ENCODE measurements at places on chromosomes 4 and X.

DNA sequence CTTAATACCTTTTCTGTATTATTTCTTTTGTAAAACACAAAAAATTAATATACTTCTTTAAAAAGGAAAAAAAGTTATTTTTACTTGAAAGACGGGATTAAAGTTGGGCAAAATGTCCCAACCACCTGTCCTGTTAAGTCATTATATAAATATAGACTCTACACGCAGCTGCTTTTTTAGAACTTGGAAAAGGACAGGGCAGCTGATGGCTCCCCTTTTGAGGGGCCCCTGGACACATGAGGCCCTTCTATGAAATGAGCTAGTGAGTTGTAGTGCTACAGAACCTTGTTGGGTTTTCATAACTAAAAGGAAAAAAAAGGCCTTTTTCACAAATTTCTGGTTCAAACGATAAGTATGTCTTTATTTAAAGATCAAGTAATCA, 600 bp upstream of the BEX2 start:
- DNase-seq: no peak

DNA sequence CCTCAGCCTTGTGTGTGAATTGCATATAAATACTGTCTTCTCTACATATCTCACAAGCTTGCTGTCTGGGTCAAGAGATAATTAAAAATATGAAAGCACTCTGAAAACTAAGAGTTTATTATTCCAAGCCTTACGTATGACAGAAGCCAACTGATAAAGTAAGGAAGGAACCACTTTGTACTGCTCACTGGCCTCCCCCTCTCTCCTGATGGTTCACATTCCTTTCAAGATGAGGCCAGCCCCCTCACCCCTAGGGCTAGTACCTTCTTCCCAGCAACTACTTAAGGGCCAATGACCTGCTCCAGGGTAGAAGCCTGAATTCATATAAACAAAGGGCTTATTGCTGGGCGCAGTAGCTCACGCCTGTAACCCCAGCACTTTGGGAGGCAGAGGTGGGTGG, 5.4 kb upstream of the SOWAHD start:
- DNase-seq: no peak

DNA sequence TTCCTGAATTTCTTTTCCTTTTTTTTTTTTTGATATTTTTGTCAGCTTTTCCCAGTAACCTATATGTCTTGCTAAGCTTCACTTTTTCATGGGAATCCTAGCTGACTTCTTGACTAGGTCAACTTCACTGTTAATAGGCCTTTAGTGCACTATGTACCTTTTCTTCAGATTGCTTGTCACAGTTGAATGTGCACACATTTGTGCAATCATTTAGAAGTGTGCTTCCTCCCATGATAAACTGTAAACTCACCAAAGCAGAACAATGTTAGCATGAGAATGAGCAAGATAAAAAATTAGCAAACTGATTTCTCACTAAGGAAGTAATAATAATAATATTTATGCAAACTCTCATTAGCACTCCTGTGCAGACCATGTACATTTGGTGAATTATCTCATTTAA, 173.2 kb downstream of the PABPC4L start:
- DNase-seq: no peak

DNA sequence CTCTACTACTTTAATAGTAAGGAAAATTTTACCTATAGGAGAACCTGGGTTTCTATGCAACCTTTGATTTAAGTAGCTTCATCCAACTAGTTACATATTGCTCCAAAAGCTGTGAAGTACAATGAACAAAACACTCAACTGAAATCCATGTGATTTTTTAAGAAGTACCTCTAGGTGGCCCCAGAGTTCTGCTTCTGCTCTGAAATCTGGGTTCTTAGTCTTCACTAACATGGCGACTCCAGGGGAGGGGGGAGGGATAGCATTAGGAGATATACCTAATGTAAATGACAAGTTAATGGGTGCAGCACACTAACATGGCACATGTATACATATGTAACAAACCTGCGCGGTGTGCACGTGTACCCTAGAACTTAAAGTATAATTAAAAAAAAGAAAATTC, 73.4 kb upstream of the MAGEB2 start:
- DNase-seq: peak; percentile 28

DNA sequence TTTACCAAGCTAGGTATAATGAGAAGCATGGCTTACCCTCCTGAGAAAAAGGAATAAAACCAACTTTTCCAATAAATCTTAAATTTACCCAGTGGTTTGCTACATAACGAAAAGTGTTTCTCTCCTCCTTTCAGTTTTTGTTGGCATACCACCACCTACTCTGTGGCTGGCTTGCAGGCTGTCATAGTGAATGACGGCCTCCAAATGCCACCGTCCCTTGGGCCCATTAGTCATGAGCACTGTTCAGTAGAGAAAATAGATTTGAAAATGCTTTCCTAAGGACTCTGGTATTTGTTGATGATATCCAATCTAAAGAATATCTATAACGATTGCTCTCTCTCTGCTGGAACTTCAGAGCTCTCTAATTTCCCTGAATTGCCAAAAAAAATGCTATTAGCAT, 488.3 kb downstream of the MAGEE1 start:
- no peak for DNase-seq

GRCh38 chr4:182645511-182645910, 271.7 kb downstream of the DCTD start:
- DNase-seq: no peak

DNA sequence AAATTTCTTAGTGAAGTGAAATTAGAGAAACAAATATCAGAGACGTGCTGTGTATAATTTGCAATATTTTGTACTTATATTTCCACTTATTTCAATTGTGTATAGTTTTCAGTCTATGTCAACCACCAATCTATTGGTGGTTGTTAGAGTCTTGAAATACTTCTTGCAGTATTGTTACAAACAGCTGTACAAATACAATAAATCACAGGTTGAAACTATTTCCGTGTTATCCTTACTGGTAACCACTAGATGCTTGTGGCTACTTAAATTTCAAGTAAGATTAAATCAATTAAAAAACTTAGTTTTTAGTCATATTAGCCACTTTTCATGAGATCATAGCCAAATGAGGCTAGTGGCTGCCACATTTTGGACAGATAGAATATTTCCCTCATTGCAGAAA, 520.5 kb downstream of the GBA3 start:
- no peak for DNase-seq

DNA sequence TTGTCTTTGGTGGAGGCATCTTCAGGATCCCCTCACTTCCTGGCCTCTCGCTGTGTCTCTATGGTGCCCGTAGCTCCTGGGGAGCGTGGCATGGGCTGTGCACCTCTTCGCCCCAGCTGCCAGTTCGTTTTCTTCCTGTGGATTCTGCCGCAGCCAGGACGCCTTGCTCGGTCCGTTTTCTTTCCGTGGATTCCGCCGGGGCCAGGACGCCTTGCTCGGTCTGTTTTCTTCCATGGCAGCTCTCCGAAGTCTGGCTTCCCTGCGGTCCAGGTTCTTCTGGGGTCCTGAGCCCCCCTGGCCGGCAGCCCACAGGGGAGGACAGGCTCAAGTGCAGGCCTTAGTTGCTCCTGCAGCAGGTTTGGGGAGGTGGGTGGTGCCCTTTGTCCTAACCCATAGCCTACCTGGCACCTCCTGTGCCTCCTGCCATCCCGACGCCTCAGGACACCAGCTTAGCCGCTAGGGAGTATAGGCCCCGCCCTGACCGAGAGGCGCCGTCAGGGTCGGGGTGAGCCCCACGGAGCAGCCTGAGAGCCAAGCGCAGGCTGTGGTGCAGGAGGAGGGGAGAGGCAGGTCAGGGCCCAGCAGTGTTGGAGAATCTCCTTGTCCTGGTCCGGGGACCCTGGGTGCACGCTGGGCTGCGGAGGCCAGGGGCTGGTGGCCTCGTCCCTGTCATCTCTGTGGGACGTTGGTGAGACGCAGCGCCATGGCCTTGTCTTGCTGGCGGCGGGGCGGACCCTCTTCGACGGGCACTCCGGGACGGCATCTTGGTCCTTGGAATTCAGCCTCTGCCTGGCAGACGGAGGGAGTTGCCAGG, 27.1 kb downstream of the UVSSA start:
- no peak for DNase-seq

- DNase-seq: peak; percentile 89
Observed at GRCh38 chr4:53908661-53909078, 155.7 kb downstream of the CHIC2 start.

GRCh38 chr4:244471-244870, 60.8 kb downstream of the ZNF732 start:
- peak; percentile 66 for DNase-seq

DNA sequence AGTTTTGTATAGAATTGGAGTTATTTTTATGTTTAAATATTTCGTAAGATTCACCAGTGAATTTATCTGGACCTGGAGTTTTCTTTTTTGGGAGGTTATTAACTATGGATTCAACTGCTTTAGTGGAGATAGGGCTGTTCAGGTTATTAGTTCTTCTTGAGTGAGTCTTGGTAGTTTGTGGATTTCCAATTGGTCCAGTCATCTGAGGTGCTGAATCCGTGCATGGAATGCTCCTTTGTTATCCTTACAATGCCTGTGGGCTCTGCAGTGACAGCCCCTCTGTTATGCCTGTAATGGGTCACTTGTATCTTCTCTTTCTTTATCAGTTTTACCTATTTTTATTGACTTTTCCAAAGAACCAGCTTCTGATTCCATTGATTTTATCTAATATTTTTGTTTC, 15.4 kb upstream of the NKX1-1 start:
- DNase-seq: no peak

DNA sequence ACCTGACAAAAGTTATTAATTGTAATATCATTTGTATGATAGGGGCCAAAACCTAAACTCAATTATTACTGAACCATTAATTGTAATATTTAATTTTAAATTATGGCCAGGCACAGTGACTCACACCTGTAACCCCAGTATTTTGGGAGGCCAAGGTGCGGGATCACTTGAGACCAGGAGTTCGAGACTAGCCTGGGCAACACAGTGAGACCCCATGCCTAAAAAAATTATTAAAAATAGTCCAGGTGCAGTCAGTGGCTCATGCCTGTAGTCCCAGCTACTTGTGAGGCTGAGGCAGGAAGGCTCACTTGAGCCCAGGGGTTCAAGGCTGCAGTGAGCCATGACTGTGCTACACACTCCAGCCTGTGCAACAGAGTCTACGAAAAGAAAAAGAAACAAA, 18.0 kb downstream of the PPAT start:
- no peak for DNase-seq

DNA sequence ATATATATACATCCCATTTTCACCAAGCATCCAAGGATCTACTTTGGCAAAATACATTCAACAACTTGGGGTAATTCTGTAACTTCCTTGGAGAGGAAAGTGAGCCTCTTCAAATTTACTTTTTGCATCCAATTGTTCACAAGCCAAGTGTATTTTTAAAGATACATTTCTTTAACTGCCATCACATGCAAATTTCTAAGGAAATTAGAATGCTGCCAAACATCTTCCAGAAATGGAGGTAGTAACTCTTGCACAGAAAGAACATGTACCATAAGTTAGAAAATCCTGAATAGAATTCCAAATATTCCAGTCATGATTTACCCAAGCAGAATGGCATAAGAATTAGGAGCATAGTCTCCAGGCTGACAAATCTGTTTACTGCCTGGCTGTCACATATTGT, 220.5 kb upstream of the NWD2 start:
- DNase-seq: no peak

DNA sequence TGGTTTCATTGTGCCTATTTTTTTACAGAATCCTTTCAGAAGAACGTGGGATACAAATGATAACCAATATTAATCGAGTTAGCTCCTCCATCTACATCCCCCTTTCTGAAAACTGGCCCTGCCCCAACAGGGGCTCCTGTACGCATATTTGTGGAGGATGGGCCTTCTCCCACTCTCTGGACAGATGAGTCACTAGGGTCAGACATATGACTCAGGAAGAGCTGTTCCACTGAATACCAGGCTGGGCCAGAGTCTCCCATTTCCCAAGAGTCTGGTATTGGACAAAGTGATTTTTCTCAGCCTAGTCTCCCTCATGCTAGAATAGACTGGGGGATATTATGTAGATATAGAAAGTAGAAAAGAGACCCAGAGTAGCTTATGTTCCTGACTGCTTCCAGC, 142.4 kb downstream of the TSPAN5 start:
- peak; percentile 70 for DNase-seq

All from dermis blood vessel endothelial cell (primary cell).